ENCODE measurements at places on chromosomes 7 and 10.

DNA sequence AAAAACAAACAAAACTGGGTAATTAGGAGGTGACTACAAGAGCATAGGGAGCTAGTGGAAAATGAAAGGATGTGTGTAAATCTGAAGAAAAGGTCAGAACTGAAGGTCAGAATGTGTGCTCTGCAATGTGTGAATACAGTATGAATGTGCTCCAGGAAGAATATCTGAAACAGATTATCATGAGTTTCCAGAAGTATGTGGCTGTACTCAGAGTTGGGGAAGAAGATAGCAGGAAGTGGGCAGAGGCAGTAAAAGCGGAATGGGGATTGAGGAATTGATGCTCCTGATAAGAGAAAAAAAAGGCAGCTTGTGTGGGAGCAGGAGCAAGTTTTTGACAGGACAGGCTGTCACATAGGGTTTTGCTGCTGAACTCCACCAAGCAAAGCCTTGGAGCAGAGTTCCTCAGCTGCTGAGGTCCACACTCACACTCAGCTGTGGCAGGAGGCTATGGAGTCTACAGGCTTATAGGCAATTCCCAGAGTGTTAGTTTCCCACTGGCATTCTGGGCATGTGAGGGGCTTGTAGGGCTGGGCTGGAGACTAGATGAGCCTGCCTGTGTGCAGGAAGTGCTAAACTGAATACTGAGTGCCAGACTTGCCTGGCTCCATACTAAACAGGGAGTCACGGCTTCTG lies 22.9 kb downstream of the H2AZ2 start:
- DNase-seq: no peak

GRCh38 chr7:47515305-47515834 lies 66.5 kb downstream of the TNS3 start:
- no peak for DNase-seq

DNA sequence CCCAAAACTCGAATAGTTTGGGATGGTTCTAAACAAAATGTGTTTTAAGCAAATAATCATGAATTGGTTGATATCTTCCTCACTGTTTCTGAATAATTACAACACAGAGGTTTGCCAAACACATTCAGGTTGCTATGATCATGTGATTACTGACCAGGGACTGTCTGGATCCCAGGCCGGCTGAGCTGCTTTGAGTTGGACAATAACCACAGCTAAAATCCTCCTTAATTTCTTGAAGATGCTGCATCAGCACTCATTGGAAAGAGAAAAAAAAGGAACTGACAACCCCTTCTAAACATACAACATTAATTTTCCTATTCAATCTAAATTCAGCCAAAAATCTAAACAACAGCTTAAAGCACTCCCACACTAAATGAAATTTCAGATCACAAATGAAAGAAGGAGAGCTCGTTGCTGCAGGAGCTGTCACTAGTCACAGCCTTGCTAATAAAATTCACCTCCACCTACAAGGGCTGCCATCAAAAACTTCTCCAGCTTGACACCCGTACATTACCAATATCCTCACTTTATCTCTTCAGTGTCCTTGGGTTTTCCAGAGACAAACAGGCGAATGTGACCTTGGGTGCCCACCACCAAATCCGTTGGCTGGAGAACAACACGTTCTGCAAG lies 560.2 kb downstream of the KCNMA1 start:
- no peak for DNase-seq

- DNase-seq: no peak
Measured at GRCh38 chr10:103610083-103610472, 116.6 kb downstream of the NEURL1 start.

- no peak for DNase-seq
Measured at GRCh38 chr10:72561745-72562166, 64.1 kb downstream of the MICU1 start.

DNA sequence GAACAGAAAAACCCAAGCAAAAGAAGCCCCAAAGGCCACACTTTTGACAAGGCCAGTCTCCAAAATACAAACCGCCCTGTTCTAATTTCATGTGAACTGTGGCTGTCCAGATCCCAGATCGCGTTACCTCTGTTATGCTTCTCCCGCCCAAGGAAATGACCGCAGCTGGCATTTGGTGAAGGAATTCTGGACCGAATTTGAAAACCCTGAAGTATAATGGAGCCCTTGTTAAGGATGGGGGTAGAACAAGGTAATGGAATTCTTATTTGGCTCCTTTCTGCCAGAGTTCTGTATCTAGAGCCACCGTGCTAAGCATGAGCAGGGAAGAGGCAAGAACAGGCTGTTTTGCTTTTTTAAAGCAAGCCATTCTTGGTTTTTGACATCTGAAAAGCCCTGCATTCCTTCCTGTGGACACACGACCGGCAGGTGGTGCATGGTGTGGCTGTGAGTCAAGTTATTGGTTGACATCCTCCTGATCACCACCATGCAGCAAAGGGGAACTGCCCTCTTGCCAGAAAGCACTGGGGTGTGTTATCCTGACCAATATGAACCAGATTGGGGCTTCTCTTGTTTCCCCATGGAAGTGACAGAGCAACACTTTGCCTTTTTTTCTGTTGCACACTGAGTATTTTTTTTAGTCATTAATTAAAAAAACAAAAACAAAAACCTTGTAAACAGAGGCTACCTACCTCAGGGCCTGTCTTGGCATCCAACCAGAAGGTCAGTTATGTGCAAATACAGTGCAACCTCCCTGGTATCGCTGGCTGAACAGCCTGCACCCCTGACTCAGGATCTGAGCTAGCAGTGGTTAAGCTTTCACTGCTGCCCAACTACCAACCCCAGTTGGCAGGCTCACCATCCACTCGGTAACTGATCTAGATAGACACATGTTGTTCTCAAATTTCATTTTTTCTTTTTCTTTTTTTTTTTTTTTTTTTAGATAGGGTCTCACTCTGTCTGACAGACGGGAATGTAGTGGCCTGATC lies 14.2 kb downstream of the UCMA start:
- DNase-seq: no peak

GRCh38 chr7:22860337-22860736 lies 37.7 kb upstream of the TOMM7 start:
- DNase-seq: no peak

DNA sequence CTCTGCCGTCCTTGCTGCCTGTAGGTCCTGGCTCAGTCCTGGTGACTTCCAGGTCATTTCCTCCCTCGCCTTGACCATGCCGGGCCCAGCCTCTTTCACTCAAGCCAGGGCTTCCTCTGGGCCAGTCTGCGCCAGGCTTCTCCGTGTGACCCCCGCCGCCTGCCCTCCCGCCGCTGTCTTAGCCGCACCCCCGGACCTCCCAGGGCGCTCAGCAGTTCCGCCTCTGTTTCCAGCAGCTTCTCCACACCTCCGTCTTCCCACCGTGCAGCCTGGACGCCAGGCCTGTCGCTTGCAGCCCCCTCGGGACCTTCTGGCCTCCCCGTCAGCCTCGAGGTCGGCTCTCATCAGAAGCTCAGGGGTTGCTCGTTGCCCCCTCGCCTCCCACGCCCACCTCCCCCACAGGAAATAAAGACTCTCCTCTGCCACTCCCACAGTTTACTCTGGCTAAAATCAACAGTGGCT lies 123.0 kb upstream of the FZD8 start:
- DNase-seq: no peak

- no peak for DNase-seq
Measured at GRCh38 chr7:86913709-86914108, 145.7 kb downstream of the ELAPOR2 start.

GRCh38 chr10:70758757-70759514 lies 26.2 kb downstream of the TBATA start:
- DNase-seq: peak; percentile 51

DNA sequence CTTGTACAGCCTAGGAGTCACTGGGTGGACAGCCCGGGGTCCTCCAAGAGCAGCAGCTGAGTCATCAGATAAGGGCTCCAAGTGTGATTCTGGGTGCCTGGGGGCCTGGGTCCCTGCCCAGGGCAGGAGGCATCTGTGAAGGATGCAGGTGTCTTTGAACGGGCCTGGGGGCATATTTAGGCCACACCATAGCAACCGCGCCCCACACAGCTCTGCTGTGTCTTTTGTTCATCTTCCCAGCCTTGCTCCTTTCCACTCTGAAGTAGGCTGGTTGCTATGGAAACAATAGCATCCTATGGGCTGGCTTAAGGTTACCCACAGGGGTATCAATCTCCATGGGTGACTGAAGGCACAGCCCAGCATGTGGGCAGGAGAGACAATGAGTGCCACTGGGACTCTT lies 324.7 kb downstream of the TCERG1L start:
- DNase-seq: no peak

DNA sequence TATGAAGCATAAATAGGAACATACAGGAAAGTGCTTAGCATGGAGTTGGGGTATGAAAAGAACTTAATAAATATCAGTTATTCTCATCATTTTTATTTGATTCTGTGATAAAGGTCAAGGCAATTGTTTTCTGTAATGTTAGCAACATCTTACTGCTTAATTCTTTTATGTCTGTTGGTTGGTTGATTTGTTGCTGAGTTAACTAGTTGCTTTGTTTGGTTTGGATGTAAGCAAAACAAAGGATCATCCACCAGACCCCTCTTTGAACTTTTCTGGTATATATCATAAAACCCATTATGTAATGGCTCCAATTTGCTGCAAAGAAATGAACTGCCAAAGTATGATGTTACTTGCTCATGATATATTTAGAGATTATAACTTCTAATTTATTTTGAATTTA lies 44.5 kb downstream of the CH25H start:
- no peak for DNase-seq

- DNase-seq: no peak
Measured at GRCh38 chr7:130893441-130893894, 159.5 kb upstream of the KLF14 start.

GRCh38 chr10:131946321-131946751 lies 35.4 kb downstream of the BNIP3 start:
- DNase-seq: no peak

GRCh38 chr10:125514206-125515162 lies 168.5 kb downstream of the TEX36 start:
- DNase-seq: no peak

DNA sequence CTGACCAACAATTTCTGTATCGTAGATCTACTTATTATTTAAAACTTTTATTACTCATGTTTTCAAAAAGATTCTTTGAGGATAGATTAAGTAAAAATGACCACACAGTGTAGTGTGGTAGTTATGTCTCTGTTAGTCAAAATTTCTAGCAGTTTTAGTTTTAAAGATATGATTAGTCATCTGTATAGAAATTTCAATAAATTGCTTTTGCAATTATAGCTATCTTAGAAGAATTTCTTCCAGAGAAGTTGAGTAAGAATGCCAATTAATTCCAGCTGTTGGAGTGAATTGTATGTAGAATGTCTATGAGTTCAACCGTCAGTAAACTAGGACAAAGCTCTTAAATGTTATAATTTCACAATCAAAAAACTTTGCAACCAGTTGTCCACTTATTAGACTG lies 229.7 kb downstream of the CDK14 start:
- DNase-seq: no peak

- no peak for DNase-seq
Measured at GRCh38 chr10:126196281-126196680, 192.0 kb downstream of the ADAM12 start.

DNA sequence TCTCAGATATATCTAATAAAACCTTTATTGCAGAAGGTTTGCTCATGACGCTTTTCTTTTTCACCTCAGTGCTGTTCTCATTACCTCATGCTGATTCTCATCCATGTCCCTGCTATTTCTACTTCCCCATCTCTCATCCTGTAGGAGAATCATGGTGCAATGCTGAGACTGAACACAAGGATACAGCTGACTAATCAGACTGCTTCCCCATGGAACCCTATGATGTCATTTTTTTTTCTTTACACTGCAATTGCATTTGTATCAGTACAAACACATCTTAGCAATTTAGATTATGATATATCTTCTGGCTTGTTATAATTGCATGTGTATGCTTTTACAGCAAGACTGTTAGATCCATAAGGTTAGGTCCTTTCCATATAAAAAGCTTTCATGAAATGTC lies 93.7 kb downstream of the SEMA3A start:
- no peak for DNase-seq

DNA sequence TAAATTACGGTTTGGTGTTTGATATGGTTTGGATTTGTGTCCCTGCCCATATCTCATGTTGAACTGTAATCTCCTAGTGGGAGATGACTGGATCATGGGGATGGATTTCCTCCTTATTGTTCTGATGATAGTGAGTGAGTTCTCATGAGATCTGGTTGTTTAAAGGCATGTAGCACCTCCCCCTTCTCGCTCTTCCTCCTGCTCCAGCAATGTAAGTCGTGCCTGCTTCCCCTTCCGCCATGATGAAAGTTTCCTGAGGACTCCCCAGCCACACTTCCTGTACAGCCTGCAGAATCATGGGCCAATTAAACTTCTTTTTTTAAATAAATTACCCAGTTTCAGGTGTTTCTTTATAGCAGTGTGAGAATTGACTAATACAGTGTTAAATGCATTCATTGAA lies 116.6 kb downstream of the DOCK4 start:
- no peak for DNase-seq

- DNase-seq: no peak
Measured at GRCh38 chr10:43156590-43157341, 18.5 kb downstream of the CSGALNACT2 start.

DNA sequence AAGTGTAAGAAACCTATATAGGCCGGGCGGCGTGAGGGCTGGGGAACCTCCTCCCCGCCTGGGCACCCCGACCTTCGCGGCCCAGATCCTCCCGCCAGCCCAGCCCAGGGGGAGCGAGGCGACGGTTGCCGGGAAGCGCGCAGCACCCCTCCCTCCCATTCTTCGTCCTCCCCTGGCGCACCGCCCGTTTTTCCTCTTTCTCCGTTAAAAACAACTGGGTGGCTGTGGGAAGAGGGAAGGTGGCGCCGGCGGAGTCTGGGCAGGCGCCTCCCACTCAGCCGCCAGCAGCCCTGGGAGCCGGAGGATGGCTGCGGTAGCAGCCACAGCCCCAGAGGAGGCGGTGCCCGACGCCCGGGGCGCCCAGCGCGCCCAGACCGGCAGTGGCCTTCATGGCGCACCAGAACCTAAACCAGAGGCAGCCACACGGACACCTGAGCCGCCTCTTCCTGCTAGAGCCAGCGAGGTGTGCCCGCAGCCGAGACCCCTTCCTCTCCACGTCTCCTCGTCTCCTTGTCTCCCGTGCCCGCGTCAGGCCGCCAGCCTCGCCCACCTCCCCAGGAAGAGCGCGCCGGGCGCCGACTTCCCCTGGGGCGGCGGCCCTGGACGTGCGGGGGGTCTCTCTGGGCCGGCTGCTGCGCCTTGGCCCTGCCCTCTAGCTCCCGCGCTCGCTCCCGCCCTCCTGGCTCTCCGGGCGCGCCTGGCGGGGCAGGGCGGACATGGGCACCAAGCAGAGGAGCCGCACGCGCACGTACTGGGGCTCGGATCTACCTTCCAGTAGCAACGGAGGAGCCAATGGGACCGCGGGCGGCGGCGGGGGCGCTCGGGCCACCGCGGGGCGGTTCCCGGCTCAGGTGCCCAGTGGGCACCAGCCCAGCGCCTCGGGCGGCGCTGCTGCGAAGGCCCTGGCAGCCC lies 32.8 kb upstream of the SFTPD start:
- no peak for DNase-seq

DNA sequence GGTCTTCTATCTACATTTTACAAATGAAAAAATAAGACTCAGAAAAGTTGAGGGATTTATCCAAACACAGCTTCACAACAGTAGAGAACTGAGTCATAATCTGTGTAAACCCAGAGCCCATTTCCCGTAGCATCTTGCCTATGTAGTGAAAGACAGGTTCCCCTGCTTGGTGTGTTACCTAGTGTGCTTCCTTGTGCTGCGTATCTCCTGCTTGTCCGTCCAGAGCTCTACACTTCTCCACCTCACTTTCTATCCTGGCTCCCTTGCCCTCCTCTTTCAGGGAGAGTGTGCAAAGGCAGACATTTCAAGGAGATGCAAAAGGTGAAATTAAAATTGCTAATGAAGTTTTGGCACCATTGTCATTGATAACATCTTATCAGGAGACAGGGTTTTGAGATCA lies 1.4 kb upstream of the ASNS start:
- DNase-seq: no peak

- DNase-seq: no peak
Measured at GRCh38 chr7:82141427-82141826, 302.1 kb downstream of the CACNA2D1 start.

All from stimulated activated CD8-positive, alpha-beta memory T cell treated with anti-CD3 and anti-CD28 coated beads, Interleukin-7, amount 100 ng/mL, for 24 hours (primary cell).